ENCODE measurements at places on chromosomes 12 and 14.

- DNase-seq, result no peak
Observed at GRCh38 chr12:60752589-60752988, 1156.8 kb downstream of the SLC16A7 start.

- DNase-seq, result no peak
Observed at GRCh38 chr14:68519671-68520187, 273.1 kb downstream of the ZFP36L1 start.

DNA sequence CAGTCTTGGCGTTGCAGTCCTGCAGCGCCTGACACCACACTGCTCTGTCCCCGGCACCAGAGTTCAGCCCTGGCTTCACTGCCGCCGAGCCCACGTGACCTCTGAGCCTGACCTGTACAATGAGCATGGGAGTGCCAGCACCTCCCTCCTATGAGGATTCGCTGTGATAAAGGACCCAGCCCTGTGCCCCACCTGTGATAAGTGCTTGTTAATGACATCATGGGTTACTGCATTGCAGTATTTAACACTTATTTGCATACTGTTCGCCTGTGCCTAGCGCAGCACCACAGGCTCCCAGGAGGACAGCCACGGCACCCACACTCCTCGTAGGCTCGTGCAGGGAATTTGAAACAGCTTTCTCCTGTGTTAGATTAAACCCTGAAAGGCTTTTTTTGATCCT lies 118.2 kb upstream of the GSC start:
- DNase-seq, result no peak

DNA sequence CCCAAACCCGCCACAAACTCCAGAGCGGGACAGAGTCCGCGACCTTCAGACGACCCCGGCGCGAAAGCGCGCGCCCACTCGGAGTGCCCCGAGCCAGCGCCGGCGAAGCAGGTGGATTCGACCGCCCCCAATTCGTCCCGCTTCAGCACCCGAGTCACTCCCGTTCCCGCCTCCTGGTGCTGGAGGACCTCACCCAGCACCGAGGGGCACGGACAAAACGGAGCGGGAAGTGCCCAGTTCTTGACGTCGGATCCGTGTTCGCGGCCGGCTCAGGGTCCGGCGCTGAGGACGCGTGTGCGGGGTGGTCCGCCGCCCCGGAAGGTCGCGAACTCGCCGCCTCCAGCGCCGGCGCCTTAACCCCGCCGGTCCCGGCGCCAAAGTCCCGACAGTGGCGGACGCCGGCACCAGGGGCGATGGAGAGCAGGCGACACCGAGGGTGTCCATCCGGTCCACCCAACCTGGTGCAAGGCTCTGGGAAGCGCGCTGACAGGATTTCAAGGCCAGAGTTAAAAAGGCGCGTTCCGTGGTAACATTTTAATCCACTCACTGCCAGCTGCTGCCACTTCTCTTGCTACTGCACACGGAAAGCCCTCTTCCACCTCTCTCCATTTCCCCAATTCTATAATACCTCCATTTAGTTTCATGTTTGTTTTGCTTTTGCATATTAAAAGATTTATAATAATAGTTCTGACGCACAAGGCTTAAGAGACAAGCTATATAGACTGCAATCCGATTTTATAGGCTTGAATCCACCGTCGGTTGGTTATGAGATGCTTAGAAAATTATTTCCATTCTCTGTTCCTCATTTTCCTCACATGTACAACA lies 240.0 kb upstream of the CPNE8 start:
- DNase-seq, result peak; percentile 72

- peak; percentile 33 for DNase-seq
Observed at GRCh38 chr14:50822501-50823042, 8.4 kb downstream of the NIN start.

DNA sequence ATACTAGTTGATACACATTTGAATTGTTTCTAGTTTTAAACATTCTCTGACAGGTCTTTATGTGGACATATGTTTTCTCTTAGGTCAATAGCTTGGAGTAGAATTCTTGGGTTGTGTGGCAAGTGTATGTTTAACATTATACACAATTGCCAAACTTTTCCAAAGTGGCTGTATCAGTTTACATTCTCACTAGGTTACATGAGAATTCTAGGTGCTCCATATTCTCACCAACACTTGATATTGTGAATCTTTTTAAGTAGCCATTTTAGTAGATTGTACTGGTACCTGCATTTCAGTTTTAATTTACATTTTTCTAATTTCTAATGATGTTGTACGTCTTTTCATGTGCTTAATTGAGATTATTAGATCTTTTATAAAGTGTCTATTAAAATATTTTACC lies 28.6 kb downstream of the CCDC91 start:
- DNase-seq, result no peak

GRCh38 chr14:30995689-30996088 lies 29.8 kb upstream of the AP4S1 start:
- DNase-seq, result no peak

DNA sequence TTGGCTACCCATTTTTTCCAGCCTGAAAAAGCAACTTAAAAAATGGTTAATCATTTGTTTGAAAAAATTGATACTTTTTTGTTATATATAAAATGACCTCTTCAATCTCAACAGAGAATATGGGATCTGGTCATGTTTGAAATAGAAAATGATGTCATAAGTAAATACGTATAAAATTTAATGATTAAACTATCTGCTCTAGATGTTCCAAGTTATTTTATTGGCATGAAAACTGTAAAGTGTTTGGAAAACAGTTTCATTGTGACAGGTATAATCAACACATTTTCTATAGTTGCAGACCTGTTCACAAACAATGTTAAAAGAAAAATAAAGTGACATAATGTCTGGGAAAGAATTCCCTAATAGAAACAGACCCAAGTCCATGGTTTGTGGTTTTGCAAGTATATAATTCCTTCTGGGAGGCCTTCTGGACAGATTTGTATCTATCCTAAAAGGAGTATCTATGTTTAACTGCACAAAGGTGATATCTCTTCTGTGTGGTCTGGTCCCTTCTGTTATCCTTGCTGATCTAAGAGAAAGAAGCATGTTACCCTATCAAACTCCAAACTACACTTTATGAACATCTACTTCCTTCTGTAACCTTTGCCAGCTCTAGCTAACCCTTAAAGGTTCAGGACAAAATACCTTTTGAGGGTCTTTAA lies 39.5 kb upstream of the LRIG3 start:
- no peak for DNase-seq

DNA sequence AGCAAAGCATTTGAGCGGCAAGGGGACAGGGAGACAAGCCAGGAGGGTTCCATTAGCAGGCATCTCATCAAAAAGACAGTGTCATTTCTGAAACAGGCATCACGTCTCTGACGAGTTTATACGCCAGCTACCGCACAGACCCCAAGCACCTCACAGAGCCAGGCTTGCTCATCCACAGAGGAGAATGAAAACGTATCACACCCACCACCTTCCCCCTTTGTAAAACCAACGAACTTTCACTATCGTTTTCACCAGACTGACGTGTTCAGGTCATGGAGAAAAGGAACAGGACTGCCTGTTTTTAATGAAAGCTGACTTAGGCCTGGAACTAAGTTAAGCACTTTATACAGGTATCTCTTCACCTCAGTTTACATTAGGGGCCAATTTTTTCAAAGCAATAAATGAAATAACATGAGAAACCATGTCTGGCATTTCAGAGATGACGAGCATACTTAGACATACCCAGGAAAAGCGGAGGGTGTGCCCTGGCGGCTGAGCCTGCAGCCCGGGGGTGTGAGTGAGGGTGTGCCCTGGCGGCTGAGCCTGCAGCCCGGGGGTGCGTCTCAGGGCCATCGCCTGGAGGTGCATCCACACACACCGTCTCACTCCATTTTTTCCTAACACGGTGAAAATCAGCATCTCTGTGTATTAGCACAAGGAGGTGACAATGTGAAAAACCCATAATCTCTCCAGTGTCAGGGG lies 41.9 kb downstream of the STX2 start:
- peak; percentile 71 for DNase-seq

- DNase-seq, result no peak
Observed at GRCh38 chr12:50073206-50073605, 11.9 kb upstream of the SMARCD1 start.

DNA sequence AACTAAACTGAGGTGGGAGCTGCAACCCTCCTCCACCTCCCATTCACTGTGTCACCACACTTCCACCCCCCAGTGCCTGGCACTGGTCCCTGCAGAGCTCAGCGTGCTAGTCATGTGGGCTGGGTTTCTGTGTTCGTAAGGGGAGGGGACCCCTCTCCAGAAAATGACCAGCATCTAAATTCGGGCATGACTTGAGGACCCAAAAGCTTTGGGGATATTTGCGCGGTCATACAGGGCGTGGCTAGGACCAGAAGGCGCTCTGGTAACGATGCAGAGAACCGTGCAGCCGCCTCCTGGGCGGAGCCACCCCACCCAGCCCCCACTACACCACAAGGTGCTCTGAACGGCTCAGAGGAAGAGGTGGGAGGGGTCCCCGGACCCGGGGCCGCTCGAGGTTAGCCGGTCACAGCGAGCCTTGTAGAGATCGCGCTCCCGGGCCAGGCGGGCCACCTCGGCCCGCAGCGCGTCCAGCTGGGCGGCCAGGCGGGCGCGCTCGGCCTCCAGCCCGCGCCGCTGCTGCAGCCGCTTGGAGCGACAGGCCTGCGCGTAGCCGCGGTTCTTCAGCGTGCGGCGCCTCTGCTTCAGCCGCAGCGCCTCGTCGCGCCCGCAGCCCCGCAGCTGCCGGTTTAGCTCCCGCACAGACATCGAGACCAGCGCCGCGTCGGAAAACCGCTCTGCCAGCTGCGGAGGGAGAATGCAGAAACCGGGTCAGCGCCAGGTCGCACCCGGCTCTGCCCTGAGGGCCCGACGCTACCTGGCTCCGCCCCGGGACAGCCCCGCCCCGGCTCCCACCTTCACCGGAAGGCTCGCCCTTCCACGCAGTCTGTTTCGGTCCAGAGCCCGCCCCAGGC lies 9.8 kb downstream of the CPNE6 start:
- peak; percentile 77 for DNase-seq

DNA sequence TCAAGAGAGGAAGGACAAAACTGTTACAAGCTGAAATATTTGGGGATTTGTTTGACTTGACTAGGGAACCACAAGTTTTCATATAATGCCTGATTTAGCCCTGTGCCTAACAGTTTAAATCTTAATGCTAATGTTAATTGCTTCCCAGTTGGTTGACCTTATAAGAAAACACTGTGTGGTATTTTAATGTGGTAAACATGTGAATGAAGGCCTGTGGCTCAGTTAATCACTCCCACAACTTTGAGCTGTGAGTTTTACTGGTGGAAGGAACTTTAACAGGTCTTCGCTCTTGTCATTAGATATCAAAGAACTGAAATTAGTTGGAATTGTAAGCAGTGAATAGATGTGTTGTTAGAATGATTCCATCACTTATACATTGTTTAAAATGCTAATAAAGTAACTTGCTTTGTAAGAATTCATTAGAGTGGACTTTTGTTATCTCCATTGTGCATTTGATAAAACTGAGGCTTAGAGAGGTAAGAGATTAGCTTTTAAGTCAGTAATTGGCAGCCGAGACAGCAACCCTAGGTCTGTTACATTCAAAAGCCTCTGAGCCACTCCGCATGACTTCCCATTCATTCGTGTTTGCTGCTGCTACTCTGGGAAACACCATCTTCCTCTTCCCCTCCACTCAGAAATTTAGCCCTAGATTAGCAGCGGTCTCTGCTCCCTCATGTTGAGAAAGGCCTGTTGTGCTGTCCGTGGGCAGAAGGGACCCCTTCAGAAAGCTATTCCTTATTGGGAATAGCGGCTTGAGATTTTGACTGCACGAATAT lies 1.0 kb upstream of the TBK1 start:
- no peak for DNase-seq

GRCh38 chr12:62785941-62786559 lies 148.9 kb downstream of the PPM1H start:
- no peak for DNase-seq

DNA sequence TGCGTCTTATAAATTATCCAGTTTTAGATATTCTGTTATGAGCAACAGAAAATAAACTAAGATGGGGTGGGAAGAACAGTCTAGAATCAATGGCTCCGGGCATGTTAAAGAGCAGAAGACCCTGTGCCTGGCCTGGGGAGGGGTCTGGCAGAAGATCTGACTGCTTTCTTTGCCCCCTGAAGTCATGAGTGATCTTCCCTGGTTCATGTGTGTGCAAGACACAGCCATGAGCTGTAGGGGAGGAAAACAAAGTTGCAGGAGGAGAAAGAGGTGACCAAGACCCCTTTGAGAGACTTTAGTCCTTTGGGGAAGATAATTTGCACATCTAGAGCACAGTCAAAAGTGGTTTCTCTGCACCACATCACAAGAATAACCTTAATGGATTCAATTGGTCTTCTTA lies 4.8 kb downstream of the LACRT start:
- DNase-seq, result no peak

GRCh38 chr14:61121355-61121787 lies 140.3 kb downstream of the SLC38A6 start:
- no peak for DNase-seq

DNA sequence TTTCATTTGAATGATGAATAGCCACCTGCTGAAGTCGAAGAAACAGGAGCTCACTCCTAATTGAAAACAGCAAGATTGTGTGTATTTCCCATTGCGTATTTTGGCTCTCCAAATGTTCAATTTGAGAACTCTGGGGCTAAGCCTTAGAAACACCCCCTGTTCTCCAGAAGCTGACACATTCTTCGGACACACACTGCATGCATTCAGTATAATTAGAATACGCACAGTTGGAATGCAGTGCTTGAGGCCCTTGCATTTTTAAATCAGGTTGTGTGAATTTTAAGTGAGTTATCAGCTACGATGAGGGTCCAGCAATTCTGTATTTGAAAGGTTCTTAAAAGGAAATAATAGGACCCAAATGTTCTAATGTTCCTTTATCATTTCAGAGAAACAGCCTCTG lies 103.8 kb downstream of the PRKD1 start:
- DNase-seq, result no peak

GRCh38 chr12:1792406-1792805 lies 28.0 kb upstream of the LRTM2 start:
- no peak for DNase-seq

DNA sequence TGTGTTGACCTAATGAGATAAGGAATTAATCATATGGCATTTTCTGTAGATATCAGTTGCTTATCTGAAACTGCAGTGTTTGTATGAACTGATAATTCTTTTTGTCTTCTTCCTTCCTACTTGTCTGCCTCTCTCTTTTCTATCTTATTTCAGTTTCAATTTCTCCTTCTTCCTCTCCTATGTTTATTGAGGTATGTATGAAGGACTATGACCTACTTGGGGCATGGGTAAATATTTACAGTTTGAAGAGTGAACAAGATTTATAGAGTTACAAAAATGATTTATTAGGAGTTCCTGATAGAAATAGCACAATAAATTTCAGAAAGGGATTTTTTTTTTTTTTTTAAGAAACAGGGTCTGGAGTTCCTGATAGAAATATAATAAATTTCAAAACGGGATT lies 88.7 kb upstream of the MUCL1 start:
- DNase-seq, result no peak

DNA sequence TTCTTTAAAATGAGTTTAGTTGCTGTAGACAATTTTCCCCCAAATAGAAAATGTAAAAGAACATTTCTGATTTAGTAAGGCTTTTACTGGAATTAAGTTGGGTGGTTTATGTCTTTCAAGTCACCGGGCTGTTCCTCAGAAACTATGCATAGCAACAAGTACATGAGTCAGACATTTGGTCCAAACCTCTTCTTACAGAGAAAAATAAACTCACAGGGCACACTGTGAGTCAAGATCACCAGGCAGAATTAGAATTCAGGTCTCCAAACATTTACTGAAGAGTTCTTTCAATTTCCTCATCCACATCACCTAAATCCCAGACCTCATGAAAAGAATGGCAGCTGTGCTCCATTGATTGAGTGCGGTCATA lies 476.1 kb upstream of the SOX5 start:
- DNase-seq, result no peak
